ENCODE measurements at places on chromosomes 13 and 19.
A peak's percentile ranks its signal among the peaks of the same experiment; 100 is the strongest.

DNA sequence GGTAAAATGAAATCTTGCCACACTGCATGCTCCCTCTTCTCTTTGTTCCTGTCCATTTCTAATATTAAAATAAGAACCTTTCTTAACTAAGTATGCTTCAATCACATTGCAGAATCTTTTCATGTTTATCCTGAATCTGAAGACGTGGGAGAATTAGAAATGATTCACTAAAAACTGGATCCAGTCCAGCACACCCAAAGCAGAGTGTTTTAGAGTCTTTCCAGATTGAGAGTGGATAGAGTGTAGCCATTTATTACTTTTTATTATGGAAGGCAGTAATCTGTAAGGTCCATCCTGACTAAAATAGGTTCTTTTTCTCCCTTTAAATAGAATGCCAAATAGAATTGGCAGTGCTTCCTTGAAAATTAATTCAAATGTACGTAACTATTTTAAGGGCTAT, 453.5 kb downstream of the TDRD3 start:
- no peak for DNase-seq

- no peak for DNase-seq
Observed at GRCh38 chr13:54989418-54989817, 1960.8 kb downstream of the OLFM4 start.

- DNase-seq = no peak
Observed at GRCh38 chr19:40932008-40932959, 50.3 kb upstream of the CYP2A7 start.

DNA sequence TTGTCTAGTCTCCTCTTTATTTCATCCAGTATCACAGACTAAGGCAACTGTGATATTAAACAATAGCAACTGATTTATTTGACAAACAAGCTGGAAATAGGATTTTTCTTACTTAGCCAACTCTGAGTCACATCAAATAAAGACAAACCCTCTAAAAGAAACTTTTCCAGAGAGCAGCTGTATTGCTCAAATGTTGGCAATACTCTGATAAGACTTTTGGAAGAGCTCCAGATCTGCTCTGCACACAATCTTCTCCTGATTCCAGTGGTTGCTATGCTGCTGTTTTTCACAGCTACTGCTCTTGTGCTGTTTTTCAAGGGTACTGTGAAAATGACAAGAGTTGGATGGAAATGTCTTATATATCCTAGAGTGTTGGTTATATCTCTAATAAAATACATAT, 1479.2 kb downstream of the SLITRK5 start:
- DNase-seq = peak; percentile 7

DNA sequence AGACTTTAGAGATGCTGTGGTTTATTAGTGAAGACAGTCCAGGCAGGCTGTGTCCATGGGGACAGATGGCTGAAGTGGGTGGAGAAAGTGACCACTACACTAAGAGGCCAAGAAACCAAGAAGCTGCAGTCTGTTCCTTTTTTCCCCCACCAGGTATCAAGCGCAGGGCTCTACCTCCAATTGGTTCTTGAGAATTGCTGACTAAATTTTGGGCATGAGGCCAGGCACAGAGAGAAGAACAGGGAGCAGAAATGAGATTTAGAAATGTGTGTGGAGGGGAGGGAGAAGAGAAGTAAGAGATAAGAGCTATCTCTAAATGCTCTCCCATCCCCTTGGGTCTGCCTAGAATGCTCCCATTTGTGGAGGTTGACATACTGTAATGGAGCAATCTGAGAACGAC, 12.3 kb upstream of the CYSLTR2 start:
- DNase-seq = peak; percentile 63

- no peak for DNase-seq
Observed at GRCh38 chr13:42633495-42633894, 59.5 kb downstream of the TNFSF11 start.

DNA sequence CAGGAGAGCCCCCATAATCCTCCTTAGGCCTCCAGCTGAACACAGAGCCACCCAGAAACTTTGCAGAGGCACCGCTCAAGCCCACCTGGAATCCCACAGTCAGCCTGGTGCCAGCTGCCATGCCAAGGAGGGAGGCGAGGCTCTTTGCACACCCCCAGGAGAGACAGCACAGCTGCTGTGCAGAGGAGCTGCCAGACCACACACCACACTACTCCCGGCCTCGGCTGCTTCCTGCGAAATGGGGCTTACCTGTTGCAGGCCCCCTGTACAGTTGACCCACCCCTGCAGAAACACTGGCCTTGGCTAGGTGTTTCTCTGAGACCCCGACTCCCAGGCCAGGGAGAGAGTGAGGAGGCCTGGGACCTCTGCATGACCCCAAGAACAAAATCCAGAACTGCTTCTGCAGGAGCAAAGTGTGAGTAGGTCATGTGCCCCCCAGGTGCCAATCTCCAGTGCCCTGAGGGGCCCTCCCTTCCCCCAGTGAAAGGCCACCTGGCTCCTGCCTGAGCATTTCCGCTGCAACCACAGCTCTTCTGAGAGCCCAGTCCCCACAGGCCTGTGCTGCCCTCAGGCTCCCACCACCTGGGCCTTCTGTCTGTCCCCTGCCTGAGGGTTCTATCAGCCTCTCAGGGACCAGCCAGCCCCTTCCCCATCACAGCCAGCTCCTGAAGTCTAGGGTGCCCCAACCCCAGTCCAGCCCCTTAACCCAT, 580.4 kb downstream of the UQCRFS1 start:
- DNase-seq = no peak

DNA sequence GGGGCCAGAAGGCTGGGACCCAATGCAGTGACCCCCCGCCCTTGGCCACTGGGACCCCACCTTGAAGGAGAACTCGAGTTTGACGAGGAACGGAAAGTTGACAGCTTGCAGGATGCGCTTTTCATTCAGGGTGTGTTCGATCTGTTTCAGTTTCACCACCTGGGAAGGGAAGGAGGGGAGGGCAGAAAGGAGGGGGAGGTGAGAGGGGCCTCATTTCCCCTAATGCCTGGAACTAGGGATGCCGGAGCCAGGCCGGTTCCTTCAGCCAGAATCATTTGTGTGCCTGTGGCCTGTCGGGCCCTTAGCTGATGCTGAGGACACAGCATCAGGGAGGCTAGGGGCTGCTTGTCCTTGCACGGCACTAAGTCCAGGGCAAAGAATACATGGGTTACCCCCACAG, 12.2 kb upstream of the SAMD1 start:
- no peak for DNase-seq

GRCh38 chr19:39308531-39309304, 11.9 kb downstream of the LRFN1 start:
- peak; percentile 45 for DNase-seq

- peak; percentile 43 for DNase-seq
Observed at GRCh38 chr19:42255766-42256745, 1.1 kb upstream of the ERF start.

DNA sequence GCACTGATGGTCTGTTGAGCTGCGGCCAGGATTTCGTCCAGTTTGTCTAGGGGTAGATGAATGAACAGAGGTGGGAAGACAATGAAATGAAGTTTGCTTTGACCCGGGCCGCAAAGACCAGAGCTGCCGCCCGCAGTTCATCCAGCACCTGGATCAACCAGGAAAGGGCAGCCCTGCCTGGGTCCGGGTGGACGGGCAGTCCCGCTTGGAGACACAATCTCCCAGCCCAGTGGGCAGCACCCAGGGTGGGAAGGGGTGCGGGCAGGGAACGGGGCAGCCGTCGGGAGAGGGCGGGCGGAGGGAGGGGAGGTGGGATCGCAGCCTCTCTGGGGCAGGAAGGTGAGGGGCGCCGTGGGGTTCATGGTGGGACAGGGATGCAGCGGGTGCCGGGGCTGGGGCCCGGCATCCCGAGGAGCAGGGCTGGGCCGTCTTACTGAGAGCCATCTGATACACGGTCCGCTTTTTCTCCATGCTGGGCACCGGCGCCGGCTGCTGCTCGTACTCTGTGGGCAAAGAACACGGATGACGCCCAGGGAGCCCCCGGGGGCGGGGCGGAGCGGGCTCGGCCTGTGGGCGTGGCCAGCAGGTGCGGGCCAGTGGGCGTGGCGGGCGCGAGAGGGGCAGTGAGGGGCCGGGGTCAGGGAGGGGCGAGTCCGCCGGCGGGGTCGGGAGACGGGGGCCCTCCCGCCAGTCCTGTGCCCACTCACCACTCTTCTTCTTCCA, 33.1 kb downstream of the SHANK1 start:
- DNase-seq = no peak

GRCh38 chr19:40278361-40279035, 6.6 kb downstream of the AKT2 start:
- no peak for DNase-seq

DNA sequence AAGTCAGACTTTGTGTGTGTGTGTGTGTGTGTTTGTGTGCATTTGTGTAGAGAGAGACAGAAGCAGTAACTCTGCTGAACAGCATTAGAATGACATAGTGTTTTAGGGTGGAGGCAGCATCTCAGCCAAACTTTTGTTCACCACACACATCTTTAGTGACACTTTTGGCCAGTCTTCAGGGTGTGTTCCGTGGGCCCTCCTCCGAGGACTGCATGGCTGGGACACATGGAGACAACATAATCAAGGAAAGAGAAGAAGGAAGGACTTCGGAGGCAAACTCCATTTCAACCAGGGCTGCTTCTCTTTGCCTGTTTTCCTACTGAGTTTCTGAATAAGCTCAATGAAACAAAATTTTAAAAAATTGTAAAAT, 205.1 kb downstream of the LHFPL6 start:
- no peak for DNase-seq

DNA sequence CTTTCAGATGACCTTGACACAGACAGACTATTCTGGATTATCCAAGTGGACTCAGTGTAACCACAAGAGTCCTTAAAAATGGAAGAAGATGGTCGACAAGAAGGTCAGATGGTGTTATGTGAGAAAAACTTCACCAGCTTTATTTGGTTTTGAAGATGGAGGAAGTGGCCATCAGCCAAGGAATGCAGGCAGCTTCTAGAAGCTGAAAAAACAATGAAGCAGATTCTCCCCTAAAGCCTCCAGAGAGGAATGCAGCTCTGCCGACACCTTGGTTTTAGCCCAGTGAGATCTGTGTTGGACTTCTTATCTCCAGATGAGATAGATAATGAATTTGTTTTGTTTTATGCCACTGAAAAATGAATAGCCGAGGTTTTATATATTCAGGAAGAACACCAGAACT, 501.5 kb downstream of the DCT start:
- no peak for DNase-seq

- DNase-seq = no peak
Observed at GRCh38 chr13:93878675-93879074, 600.8 kb downstream of the DCT start.

DNA sequence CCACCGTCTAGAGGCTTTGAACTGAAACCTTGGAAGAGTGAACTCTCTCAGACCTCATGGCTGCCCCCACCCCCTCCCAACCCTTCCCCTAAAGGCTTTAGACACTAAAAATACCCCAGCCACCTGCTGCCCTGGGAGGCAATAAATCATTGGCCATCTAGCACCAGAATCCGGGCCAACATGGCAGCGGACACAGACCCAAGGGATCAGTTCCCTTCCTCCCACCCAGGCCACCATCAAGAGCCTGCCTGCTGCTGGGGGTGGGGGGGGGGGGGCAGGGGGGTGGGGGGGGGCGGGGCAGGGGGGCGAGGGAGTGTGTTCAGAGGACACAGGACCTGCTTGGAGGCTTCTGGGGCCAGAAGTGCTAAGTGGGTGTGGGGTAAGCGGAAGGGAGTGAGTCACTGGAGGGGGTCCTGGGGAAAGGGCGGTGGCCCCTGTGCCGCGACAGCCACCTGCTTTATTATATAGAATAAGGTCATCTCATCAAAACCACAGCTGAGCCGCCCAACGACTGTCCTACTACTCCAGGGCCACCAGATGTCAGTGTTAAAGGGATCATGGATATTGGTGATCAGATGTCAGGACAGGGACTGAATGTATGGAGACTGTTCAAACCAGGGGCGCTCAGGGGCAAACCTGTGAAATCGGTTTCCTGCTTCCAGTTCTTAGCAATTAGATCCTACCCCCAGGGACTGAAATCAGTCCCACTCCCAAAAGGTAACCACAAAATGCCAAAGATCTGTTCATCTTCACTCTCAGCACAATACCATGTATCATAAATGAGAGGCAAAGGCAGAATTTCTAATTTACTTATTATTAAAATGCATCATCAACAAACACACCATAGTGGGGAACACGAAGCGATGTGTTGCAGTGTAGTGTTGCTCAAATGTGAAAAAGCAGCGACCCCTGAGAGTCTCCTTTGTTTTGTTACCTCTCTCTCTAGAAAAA, 24.3 kb downstream of the ARL11 start:
- peak; percentile 87 for DNase-seq

DNA sequence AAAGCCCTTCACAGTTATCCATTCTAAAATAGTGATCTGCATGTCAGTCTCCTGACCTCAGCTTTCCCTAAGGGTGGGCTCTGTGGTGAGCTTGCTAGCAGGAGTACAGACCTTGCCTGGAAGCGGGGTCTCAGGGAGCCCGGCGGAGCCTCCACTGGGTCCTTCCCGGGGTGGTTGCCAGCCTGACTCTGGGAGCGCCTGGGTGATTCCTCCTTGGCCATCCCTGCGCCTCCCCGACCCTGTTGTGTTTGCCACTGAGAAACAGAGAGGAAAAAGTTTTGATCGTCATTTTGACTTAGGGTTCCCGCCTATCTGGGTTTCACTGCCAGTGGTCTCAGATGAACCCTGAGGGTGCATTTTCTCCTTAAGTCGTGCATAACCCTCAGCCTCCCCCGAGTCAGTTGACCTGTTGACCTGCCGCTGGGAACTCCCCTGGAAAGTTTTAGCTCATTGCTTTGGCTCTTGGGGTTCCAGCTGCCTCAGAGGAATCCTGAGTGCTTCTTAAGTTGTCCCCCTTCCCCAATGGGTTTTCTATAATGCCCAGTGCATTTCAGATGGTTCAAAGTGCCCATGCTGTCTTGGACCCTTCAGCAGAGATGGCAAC, 117.8 kb downstream of the RAB20 start:
- no peak for DNase-seq

DNA sequence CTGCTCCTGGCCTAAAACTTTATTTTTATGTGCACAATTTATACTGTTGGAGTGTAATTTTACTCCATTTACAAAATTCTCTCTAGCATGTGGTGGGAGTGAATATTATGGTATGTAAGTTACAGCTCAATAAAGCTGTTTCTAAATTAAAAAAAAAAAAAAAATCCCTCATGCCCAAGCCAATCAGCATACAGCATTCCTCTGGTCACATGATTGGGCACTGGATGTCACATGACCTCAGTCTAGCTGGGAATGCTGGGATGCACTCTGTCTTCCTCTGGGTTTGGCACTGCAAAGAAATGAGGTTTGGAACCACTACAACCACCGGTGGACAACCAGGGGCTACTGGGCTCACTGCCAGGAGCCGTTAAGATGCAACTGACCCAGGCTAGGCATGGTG, 67.6 kb downstream of the ZNF557 start:
- no peak for DNase-seq

DNA sequence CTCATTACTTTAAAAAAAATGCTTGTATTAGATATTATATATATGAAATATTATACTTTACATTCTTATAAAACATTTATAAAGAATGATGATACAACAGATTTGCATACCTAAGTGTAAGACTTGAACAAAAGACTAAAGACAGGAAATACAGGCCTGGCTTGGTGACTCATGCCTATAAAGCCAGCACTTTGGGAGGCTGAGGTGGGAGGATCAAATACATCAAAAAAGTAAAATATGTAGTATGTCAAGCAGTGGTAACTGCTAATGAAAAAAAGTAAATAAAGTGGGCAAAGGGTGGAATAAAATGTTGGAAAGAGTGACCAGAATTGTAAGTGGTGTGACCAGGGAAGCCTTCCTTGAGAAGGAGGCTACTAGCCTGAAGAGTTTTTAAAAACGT, 133.7 kb downstream of the GGACT start:
- no peak for DNase-seq
